ENCODE measurements at places on chromosomes 5 and 9.

- no peak for DNase-seq
Measured at GRCh38 chr9:37531699-37532098, 44.5 kb downstream of the FBXO10 start.

DNA sequence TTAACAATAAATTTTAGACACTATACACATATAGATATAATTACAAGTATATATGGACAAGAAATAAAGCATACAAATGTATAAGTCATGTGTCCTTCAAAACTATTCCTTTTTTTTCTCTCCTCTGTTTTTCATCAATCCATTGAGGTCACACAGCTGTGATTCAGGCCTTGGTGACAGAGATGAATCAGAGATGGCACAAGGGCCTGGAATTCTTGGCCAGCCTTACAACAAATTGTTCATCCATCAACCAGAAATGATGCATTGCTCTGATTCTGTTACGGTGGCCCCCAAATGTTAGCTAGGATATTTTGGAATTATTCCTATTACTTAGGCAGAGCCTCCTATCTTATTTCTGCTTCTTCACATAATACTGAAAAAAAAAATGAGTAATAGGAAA is 108.7 kb upstream of the MPDZ start:
- no peak for DNase-seq

- no peak for DNase-seq
Measured at GRCh38 chr5:94240993-94241651, 377.3 kb downstream of the KIAA0825 start.

GRCh38 chr5:60550311-60550710 is 149.7 kb downstream of the DEPDC1B start:
- DNase-seq: no peak

- DNase-seq: no peak
Measured at GRCh38 chr9:89603767-89604665, 796 bp upstream of the GADD45G start.

DNA sequence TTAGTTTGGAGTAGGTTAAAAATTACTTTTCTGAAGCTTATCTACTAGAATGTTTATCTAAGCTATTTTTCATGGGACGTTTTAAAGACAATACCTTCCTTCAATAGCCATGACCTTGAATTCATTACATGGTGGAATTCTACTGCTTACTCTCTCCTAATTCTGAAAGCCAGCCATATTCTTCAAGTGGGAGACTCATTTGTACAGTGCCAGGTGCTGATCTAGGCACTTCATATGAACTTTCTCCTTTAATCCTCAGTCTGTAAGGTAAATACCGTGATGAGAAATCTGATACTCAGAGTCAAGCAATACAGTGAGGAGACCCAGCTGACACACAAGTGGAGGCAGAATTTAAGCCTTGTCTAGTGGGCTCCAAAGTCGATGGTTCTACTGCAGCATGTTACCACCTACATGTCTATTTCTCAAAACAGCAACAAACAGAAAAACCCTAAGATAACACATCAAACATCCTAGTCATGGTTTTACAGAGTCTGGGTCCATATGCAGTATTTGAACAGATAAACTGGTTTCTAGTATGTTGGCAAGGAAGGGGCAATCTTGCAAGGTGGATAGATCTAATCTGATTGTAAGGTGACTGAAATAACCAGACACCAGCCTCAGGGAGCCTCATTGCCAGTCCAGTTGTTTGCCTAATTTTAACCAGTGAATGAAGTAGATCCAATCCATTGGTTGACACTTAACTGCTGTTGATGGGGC is 243.7 kb downstream of the PIK3R1 start:
- no peak for DNase-seq

DNA sequence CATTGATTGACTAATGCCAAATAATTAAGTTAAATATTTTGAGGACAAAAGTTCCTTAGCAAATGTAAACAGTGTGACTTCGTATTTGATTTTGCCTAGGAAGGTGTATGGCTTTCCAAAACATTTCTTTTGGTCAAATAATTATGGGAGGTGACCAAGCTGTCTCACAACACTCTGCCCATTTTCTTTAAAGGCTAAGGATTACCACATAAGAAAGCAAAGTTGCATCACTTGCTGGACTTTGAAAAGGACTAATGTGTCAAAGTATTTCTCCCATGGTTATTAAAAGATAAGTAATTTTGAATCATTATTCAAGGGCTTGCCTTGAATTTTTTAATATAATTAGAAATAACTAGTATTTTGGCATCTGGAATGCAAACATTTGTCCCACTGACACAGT is 74.7 kb downstream of the HAPLN1 start:
- DNase-seq: no peak

DNA sequence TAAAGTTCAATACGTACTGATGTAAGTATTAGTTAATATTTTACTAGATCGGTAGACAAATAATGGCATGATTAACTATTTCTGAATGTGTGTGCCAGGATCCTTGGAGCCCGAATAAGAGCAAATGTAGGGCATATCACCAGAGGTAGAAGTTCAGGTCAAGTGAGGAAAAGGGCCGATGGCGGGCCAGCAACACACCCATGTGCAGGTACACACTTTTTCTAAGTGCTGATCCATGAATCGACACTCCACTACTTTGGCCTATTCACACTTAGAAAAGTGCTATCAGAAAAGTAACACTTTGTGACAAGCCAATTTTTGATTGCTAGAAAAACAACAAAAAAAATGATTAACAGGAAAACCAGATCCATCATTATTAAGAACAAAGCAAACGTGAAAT is 150.3 kb downstream of the AUH start:
- DNase-seq: no peak

DNA sequence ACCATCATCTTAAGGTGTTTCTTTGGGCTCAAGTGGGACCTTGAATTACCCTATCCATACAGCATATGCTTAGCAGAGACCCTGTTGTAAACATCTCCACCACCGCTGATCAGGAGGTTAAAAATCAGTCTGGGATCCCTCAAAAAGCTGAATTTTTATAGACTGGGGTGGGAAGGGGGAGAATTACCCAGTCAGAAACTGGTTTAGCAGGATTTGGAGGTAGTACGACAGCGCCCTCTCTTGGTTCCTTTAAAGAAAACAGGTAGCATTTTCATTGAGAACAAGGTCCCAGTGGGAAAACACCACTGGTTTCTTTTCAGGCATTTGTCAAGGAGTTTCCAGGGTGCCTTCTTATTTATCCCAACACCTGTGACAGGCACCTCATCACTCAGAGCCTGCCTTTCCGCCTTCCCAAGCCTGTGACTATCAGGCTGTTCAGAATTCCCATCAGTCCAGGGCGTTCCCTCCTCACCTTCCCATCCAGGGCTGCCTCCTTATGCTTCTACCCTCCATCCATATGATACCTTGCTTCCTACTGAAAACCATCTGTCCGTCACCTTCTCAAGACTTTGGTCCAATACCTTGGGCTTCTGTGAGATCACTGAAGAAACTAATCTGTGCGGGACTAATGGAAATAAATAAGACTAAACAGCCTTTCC is 203.8 kb upstream of the RAI14 start:
- DNase-seq: no peak

GRCh38 chr9:17843236-17843635 is 264.4 kb downstream of the SH3GL2 start:
- no peak for DNase-seq

- DNase-seq: no peak
Measured at GRCh38 chr9:87863882-87864465, 18.7 kb upstream of the SPATA31E1 start.

- DNase-seq: no peak
Measured at GRCh38 chr5:116806836-116807235, 232.2 kb upstream of the SEMA6A start.
